GM23248 (cell line): ENCODE measurements at places on chromosomes 13 and 19. TPM values are rescaled to one million over a fixed set of nuclear protein-coding genes. Genes with fewer than 3 reads are reported as not detected.

NKPD1 gene
- 0.11 and 0.25 TPM in 2 replicates for total RNA-seq

ZNF726 gene
- 0.89 and 4.8 TPM in 2 replicates for total RNA-seq

B3GNT8 gene
- 5.0 and 5.9 TPM in 2 replicates for total RNA-seq

CERS1 gene
- 0.25 and 0.54 TPM in 2 replicates for total RNA-seq

TEKTIP1 gene
- not detected in 2 replicates for total RNA-seq

INSR gene
- total RNA-seq, result 11.7 and 13.0 TPM in 2 replicates

RFPL4AL1 gene
- total RNA-seq, result not detected in 2 replicates

SLC25A41 gene
- not detected in 2 replicates for total RNA-seq

NLRP9 gene
- not detected in 2 replicates for total RNA-seq

MAMSTR gene
- total RNA-seq, result 0.22 TPM in 1 of 2 replicates, not detected in the other

ACOD1 gene
- not detected in 2 replicates for total RNA-seq

ADAMTSL5 gene
- total RNA-seq, result 21.1 and 31.7 TPM in 2 replicates

MIA gene
- not detected in 2 replicates for total RNA-seq

RFPL4A gene
- not detected in 2 replicates for total RNA-seq

ZNF221 gene
- 3.8 and 7.8 TPM in 2 replicates for total RNA-seq

NOSIP gene
- 46.0 and 53.2 TPM in 2 replicates for total RNA-seq

TMPRSS9 gene
- total RNA-seq, result not detected in 2 replicates

AMER2 gene
- total RNA-seq, result not detected in 2 replicates

C13orf46 gene
- total RNA-seq, result 6.6 TPM in 1 of 2 replicates, not detected in the other

FSTL3 gene
- 97.3 and 100 TPM in 2 replicates for total RNA-seq

ZNF99 gene
- not detected in 2 replicates for total RNA-seq

EIF3K gene
- total RNA-seq, result 270 and 295 TPM in 2 replicates

KIR2DL3 gene
- total RNA-seq, result not detected in 2 replicates

SPTBN4 gene
- total RNA-seq, result 2.1 and 2.8 TPM in 2 replicates
